ENCODE measurements at places on chromosomes 5 and 9.

DNA sequence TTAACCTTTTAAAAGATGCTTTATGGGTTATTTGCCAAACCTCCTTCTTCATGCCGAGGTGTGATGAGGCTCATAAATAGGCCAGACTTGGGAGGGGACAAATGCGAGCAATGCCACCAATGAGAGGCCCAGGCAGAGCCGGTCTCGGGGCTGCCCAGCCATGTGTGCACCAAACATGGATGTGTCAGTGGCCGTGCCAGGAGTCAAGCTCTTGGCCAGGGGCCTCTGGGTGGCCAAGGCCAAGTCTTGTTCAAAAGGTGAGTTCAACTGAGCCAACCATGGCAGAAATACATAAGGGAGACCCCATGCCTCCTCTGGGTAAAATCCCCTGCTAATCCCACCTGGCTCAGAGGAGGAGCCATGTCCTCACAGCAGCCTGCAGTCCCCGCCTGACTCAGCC lies 10.9 kb upstream of the LCN15 start:
- DNase-seq: no peak

DNA sequence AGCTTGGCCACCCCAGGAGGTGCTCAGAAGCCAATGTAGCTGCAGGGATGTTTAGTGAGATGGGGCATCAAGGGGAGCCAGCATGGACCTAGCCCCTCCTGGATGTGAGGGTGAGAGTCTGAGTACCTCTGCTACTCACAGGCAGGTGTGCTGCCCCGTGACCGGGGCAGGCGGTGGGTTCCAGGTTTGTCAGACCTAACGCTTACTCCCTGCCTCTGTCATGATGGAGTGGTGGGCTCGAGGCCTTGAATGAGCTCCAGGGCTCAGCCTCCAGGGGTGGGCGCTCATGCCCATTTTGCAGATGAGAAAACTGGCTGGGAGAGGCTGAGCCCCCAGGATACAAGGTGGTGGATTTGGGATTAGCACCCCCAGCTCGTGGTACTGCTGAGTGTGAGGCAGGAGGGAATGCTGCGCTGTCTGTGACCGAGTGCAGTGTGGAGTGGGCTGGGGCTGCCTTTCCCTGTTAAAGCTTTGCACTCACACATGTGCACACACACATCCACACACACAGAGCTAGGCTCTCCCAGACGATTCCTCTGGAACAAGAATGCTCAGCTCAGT lies 1.5 kb downstream of the RXRA start:
- DNase-seq: no peak

DNA sequence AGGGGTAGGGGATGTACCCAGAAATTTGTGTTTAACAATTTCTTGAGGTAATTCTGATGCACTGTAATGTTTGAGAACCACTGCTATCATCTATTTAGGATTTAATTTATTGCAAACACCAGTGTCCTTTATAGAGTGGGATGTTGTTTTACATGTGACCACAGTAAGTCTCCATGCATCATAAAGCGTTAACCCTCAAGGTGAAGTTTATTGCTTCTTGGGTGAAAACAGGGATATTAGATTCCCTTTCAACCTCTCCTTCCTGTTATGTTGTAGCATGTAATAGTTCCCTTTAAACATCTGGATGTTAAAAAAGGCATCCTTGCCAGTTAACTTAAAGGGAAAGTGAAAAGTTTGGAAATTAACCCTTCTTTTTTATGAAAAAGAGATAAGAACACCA lies 35.8 kb upstream of the ATG10 start:
- no peak for DNase-seq

DNA sequence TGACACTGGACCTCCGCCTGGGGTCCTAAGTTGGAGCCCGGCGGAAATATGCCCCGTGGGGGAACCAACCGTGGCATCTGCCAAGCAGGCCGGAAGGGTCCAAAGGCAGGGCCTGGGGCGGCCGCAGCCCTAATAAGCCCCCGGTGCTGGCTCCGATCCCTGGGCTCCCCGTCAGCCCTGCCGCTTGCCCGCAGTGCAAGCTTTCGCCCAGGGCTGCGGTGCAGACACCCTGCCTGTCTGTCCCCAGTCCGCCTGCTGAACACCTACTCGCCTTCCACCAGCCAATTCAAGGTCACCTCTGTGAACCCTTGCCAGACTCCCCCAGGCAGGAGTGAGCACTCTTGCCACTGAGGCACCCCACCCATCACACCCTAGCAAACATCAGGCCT lies 502 bp upstream of the PTGR1 start:
- no peak for DNase-seq

- DNase-seq: peak; percentile 21
Measured at GRCh38 chr9:85425153-85425611, 316.6 kb downstream of the AGTPBP1 start.
